ENCODE measurements at places on chromosomes 12 and 14.

DNA sequence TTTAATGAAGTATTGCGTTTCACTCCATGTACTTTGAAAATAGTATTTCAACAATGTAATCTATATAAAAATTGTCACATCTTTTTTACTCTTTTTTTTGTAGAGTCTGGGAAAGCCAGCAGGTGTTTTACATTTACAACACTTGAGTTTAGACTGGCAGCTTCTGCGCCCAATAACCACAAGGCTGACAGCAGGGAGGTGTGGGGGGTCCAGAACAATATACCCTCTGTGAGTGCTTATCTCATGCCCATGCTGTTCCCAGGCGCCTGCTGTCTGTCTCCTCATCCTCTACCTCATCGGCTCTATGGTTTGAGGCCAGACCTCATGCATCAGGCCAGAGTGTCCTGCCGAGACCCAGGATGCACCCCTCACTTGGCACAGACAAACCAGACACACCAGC, 24.9 kb downstream of the FBRSL1 start:
- DNase-seq: no peak

DNA sequence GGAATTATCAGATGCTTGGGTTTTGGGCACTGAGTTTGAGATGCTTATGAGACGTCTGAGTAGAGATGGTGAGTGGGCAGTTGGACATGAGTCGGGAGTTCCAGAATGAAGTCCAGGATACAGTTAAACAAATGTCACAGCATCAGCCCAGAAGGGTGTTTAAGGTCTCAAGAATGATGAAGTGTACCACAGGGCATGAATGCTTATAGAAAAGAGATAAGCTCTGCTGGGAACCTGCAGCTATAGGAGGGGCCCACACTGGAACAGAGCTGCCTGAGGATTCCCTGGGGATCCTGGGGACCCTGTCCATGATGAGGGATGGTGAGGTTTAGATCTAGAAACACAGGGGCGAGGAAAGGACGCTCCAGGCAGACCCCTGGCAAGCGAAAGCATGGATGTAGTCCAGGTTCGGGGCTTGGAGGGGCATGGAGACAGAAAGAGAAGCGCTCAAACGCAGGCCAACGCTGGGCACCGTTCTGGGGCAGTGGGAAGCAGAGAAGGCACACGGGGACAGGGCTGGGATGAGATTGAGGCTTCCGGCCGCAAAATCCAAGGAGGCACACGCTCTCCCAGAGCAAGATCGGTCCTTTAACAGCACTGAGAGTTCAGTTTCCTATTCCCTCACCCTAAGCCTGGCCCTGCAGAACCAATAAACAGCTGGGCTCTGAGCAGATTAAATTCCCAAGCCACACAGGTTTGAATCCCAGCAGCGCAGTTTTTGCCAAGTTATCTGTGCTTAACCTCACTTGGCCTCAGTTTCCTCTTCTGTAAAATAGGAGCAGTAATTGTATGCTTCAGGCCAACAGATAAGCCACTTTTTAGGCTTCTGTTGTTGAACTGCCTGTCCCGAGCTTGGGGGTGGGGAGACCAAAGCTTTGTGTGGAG, 52.9 kb downstream of the EID3 start:
- no peak for DNase-seq

DNA sequence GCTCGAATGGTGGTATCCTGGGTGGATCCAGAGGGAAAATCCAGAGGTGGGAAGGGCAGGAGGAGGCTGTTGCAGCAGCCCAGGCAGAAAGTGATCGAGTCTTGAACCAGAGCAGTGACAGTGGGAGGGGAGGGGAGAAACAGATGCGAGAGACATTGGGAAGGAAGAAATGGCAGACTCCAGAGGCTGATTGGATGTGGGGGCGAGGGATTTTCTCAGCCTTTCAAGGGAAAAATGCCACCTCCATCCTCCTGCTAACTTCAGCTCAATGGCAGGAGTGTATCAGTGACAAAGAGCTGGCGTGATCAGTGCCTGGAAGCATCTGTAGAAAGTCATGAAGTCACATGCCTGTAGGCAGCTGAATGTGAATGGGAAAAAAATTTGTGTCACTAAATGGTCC, 38.6 kb upstream of the NRXN3 start:
- DNase-seq: no peak

GRCh38 chr12:62834406-62834805, 100.5 kb downstream of the PPM1H start:
- DNase-seq: no peak

DNA sequence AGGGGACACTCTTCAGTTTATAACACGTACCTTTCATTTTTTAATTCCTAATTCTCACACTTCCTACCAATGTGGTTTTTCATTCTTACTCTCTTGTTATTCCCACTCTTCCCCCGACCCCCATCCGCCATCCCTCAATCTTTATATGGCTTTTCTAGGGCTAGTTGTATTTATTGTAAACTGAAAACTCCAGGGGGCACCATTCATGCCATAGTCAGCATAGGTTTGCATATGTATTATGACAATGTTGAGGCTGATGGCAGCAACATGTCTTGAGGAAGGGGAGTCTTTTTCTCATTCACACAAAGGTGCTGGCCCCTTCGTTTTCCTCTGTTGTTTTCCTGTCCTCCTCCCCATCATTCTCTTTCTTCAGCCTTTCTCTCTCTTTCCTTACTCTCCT, 27.7 kb upstream of the LTA4H start:
- peak; percentile 5 for DNase-seq

GRCh38 chr12:20212658-20213555, 155.4 kb upstream of the PDE3A start:
- peak; percentile 99 for DNase-seq

GRCh38 chr12:106074706-106075392, 63.9 kb downstream of the NUAK1 start:
- no peak for DNase-seq

GRCh38 chr12:96892104-96892503, 15.0 kb upstream of the NEDD1 start:
- DNase-seq: no peak

DNA sequence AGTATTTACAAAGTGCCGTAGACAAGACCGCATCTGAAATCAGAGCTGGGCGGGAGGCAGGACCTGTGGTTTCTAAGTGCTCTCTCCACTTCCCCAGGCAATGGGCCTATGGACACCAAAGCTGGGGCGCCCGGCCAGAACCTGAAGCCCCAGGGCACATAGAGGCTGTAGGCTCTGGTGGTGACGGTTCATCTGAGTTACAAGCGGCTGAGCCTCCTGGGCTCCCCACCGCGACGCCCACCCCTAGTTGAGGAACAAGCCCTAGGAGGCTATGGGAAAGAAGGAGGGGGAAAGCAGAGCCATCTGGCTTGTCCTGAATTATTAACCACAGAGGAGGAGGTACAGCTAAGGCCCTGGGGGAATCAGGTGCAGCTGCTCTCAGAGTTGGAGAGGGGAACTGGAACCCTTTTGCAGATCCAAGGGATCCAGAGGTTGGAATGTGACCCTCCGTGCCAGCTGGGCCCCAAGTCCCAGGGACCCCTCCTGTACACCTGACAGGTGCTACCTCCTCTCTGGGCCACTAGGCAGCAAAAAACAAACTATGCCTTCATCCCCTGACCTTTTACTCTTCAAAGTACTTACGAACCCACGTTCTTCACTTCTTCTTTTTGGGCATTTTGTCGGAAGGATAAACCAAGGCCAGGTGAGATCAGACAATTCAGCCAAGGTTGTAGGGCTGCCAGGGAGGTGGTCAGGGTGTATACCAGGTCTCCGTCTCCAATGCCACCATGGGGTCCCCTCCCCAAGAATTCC, 77.2 kb downstream of the ARL6IP4 start:
- DNase-seq: no peak

GRCh38 chr14:104424406-104425072, 155.0 kb upstream of the C14orf180 start:
- no peak for DNase-seq

GRCh38 chr12:104673696-104674482, 217.1 kb downstream of the CHST11 start:
- DNase-seq: no peak

- no peak for DNase-seq
Measured at GRCh38 chr12:27960821-27961220, 11.7 kb downstream of the PTHLH start.

DNA sequence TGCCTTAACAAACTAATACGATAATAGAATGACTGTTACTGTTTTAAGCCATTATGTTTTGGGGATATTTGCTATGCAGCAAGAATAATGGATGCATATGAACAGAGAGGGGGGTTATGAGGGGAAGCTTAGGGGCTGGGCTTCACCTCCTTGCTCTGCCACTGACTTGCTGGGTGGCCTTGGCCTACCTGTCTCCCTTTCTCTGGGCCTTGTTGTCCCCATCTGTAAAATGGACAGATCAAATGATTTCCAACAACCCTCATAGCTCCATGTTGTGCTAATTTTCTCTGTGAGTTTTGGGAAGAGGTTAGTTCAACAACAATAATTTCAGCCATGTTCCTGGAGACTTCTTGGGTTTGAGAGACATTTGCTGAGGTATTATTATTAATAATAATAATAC, 119.6 kb downstream of the VRK1 start:
- DNase-seq: no peak

DNA sequence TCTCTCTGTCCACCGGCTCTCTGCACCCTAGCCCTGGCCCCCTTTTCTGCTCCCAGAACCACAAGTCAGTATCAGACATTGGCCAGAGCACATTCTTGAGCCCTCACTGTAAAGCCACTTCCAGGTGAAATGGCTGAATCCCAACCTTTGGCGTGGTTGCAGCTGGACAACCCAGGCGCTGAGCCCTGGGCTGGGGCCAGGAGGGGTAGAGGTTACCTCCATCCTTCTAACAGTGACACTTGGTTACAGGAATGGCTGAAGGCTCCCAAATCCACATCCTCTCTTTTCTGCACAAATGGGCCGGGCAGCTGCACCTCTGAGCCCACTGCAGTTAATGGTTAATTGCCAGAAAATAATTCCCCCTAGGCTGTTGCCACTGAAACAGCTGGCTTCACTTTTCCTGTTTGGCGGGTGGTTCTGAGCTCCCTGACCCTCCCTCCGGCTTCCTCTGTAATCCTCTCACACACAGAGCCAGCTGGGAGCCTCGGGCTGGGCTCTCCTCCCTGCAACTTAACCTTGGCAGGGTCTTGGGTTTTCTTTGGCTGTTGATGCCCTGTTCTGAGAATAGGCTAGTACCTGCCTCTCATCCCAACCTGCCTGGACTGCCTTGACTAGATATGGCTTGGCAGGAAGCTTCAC, 44.1 kb downstream of the TSPAN11 start:
- DNase-seq: no peak

- DNase-seq: no peak
Measured at GRCh38 chr12:57517187-57517586, 3.1 kb downstream of the DDIT3 start.

DNA sequence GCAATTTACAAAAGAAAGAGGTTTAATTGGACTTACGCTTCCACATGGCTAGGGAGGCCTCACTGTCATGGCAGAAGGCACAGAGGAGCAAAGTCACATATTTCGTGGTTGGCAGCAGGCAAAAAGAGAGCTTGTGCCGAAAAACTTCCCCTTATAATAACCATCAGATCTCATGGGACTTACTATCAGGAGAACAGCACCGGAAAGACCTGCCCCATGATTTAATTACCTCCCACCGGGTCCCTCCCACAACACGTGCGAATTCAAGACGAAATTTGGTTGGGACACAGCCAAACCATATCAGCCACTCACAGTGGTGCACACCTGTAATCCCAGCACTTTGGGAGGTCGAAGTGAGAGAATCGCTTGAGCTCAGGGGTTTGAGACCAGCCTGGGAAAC, 68.5 kb downstream of the FBXL14 start:
- no peak for DNase-seq

- DNase-seq: no peak
Measured at GRCh38 chr14:97426776-97427175, 629.6 kb downstream of the VRK1 start.

- no peak for DNase-seq
Measured at GRCh38 chr14:104870368-104871144, 5.5 kb downstream of the CEP170B start.

- no peak for DNase-seq
Measured at GRCh38 chr14:74349757-74350156, 1.5 kb downstream of the VRTN start.

DNA sequence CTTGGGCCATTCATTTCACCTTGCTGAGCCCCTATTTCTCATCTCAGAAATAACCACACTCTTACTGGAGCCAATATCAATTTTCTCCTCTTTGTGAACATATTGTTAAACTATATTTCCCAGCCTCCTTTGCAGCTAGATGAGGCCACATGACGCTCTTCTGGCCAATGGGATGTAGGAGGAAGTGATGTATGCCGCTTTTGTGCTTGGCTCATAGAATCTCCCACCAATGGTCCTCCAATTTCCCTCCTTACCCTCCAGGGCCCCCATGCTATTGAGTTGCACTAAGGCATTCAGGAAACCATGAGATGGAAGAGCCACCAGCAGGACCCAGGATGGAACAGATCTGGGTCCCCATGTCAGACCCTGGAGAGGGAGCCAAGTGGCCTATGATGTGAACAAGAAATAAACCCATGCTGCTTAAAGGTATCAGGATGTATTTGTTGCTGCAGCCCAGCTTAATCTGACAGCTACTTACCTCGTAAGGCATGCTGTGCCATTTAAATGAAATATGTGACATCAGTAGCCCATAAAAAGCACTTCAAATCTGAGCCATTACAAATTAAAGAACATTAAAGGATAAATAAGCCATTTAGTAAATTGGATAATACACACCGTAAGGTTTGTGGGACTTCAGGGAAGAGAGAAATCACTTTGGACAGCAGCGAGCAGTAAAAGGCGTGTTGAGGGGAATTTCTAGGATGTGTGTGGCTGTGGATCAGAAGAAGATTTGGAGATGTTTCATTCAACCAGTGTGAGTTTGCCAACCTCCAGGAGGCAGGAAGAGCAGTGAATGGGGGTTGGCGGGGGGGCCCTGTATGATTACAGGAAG, 24.4 kb upstream of the BDKRB2 start:
- DNase-seq: no peak

GRCh38 chr12:56040963-56041551, 661 bp upstream of the RPS26 start:
- no peak for DNase-seq

DNA sequence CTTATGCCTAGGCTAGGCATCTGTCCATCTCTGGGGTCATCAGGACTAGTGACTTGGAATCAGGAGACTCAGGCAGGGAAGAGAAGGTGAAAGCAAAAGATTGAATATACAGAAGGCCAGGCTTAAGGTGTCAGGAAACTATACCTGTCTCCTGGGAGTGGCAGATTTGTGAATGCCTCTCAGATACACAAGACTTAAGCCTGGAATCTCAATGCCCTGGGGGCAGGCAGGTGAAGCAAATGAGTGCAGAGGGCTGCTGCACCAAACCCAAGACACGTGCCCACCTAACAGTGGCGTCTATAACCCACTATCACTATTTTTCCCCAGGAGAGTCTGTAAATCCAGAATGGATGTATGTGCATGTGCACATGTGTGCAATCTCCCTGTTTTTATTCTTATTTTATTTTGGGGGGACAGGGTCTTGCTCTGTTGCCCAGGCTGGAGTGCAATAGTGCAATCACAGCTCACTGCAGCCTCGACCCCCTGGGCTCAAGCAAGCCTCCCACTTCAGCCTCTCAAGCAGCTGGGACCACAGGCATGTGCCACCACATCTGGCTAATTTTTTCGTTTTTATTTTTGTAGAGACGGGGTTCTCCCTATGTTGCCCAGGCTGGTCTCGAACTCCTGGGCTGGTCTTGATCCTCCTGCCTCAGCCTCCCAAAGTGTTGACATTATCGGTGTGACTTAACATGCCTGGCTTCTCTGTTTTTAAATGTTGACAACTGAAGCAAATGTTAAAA, 31.9 kb upstream of the FOS start:
- DNase-seq: no peak
